Activated CD4-positive, alpha-beta T cell treated with anti-CD3 and anti-CD28 coated beads, Interleukin-2, amount 50 U/mL, for 48 hours (primary cell): ENCODE measurements at places on chromosomes 5 and 9.

DNA sequence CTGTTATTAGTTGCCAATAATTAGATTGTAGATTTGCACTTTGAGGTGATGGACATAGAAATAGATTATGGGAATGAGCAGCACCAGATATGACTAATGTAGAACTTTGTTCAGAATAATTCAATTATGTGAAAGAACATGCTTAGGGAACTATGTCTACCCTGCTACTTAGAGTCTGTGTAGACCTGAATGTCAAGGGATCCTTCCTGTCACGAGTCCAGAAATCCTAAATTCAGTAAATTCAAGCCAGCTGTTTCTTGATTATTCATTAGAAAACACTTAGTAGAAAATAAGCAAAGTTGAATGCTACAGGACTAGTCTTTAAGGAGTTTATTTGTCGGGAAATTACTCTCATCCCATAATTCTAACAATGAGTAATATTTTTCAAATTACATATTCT lies 887.3 kb upstream of the SEMA6A start:
- no peak for DNase-seq

DNA sequence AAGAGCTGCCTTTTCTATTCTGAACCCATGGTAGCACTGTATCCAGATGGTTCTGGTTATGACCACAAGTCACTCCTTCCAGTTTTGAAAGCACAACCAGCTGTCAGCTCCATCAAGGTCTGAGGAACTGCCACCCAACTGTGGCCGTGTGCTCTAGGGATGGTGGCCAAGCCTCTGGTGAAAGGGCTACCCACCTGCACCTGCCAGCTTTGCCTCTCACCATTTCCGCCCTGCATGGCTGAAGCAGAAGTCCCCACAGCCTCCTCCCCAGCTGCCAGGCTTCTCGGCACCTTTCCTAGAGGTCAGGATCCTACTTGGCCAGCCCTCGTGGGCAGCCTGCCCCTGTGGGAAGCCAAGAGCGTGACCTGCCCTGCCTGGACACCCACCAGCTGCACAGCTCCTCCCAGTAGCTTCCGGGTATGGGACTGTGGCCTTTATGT lies 16.8 kb downstream of the SEMA5A start:
- no peak for DNase-seq

GRCh38 chr5:134595458-134595838 lies 37.2 kb downstream of the SAR1B start:
- no peak for DNase-seq

GRCh38 chr5:149831492-149831891 lies 101.4 kb downstream of the PPARGC1B start:
- DNase-seq = peak; percentile 43

DNA sequence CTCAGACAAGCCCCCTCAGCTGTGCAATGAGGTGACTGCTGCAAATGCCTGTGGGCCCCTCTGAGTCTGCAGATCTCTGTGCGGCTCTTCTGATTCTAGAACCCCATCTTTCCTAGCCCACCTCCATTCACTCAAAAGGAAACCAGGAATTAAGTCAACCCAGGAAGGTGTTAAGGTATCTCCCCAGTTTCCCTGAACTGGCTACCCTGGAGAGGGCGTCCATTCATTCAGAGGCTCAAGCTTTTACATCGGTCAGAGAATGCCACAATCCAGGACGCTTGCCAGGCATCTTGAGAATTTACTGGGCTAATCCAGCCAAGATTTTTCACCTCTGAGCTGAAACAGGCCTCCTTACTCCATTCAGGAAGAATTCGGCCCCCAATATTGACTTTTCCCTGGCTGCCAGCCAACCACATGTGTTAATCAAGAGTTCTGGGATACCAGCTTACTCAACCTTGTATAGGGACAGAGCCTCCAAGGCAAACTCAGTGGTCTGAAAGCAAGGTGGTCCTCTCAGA lies 889 bp upstream of the ADAMTS12 start:
- DNase-seq = no peak

- DNase-seq = no peak
Observed at GRCh38 chr9:33112094-33112493, 35.6 kb upstream of the SMU1 start.

GRCh38 chr5:153623751-153624450 lies 133.4 kb downstream of the GRIA1 start:
- DNase-seq = no peak

DNA sequence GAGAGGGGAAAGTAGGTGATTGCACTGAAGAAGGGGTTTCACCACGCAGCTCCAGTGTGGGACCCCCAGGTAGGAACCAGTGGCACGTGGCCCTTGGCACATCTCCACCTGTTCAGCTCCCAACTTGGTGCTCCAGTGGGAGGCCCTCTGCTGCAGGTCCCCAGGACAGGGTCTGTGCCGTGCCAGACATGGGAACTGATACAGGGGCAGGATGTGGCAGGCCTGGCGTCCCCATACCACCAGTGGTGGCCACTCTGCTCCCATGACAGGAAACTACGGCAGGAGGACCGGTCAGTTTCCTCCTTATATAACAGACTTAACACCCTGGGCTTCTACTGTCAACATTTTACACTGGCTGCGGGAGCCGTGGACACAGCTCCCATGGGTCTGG lies 67.3 kb downstream of the PSMB7 start:
- DNase-seq = no peak

DNA sequence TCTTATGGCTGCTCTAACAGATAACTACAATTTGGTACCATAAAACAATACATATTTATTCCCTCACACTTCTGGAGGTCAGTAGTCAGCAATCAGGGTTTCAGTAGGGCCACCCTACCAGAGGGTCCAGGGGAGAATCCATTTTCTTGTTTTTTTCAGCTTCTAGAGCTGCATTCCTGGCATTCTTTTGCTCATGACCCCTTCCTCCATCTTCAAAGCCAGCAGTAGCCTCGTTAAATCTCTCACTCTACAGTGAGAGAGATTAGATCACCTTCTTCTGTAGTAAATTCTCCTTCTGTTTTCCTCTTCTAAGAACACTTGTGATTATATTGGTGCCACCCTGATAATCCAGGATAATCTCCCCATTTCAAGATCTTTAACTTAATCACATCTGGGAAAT lies 187.4 kb downstream of the RFK start:
- DNase-seq = no peak

- DNase-seq = no peak
Observed at GRCh38 chr5:13814301-13814700, 130.2 kb downstream of the DNAH5 start.

DNA sequence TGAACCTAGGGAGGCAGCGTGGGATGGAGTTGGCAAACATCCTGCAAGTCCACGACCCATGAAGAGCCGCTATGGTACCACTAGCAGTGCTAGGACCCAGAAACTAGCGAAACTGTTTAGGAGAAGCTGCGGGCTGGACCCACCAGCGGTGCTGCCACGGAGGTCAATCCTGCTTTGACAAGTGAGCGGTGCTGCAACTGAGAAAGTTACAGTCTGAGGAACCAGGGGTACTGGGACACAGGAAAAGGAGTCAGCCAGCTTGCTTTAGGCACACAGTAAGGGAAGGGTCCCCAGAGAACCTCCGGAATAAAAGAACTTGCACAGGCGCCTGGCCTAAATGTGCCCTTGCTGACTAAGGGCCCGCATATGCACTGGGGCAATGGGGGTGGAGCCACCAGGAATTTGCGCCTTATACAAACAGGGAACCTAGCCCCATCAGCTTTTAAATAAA lies 23.6 kb upstream of the ANXA2R start:
- DNase-seq = no peak

- no peak for DNase-seq
Observed at GRCh38 chr9:111965566-111966019, 69.0 kb downstream of the UGCG start.

DNA sequence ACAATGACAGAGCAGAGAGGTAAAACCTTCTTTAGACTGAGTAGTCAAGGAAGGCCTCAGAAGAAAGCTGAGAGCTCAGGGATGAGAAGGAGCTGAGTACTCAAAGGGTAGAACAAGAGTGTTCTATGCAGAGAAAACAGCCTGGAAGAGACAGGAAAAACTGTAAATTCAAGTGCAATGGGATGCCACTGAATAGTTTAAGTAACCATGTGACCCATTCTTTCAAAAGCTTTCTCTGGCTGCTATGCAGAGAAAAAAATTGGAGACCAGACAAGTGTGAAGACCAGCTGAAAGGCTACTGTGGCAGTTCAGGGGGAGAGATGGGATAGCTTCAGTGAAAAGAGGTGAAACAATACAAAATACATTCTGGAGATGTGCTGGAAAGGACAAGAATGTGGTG lies 61.3 kb upstream of the RNF38 start:
- no peak for DNase-seq

- DNase-seq = no peak
Observed at GRCh38 chr9:98806394-98807035, 955 bp upstream of the GALNT12 start.

GRCh38 chr5:58849921-58850667 lies 267.2 kb downstream of the RAB3C start:
- DNase-seq = no peak

DNA sequence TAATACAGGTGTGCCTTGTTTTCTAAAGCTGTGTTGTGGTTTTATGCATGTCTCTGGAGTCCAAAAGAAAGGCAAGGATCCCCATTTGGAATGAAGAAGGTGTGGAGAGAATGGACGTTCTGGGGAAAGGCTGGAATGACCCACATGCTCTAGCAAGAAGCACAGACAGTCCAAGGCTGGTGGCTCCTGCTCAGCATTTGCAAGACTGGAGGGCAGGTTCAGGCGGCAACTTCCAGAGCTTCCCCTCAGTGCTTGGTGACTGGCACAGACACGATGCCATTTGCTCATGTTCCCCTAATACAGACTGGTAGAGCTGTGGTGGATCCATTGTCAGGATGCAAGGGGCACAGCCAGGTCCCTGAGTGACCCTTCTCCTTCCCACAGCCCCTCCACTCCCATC lies 8.2 kb downstream of the SLC22A4 start:
- DNase-seq = no peak

DNA sequence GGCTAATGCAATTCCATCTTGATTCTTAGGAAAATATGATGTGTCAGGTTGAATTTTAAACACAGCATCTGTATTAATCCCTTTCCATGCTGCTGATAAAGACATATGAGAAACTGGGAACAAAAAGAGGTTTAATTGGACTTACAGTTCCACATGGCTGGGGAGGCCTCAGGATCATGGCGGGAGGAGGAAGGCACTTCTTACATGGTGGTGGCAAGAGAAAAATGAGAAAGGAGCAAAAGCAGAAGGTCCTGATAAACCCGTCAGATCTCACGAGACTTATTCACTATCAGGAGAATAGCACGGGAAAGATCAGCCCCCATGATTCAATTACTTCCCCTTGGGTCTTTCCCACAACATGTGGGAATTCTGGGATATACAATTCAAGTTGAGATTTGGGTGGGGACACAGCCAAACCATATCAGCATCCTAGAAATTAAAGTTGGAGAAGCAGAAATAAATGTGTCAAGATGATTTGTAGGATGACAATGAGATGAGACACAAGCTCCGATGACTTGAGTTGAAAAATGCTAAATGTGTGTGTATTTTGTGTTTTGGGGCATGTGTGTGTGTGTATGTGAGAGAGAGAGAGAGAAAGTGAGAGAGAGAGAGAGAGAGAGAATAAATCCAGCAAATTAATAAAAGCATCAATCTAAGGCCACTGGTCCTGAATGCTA lies 48.5 kb upstream of the ANKRD55 start:
- no peak for DNase-seq

GRCh38 chr5:179114756-179115155 lies 54.6 kb downstream of the ZNF354C start:
- no peak for DNase-seq

- DNase-seq = no peak
Observed at GRCh38 chr5:121630402-121630801, 221.3 kb upstream of the FTMT start.

GRCh38 chr5:16529306-16529705 lies 63.7 kb upstream of the ZNF622 start:
- DNase-seq = no peak

GRCh38 chr5:39432696-39433530 lies 8.1 kb upstream of the DAB2 start:
- DNase-seq = no peak

GRCh38 chr9:118414676-118415075 lies 710.5 kb downstream of the TLR4 start:
- no peak for DNase-seq

- DNase-seq = no peak
Observed at GRCh38 chr5:78779262-78779661, 130.7 kb upstream of the LHFPL2 start.

DNA sequence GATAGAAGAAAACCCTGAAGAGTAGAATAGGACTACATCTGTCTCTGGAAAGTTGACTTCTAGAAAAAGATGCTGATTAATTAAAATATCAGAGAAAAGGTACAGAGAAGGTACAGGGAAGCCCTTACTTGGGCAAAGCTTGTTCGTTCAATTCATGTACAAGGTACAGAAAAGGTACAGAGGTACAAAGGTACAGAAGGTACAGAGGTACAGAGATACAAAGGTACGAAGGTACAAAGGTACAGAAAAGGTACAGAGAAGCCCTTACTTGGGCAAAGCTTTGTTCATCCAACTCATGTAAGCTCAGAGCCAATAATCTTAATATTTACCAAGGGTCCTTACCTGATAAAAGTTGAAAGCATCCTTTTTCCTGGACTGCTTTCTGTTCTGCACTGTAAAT lies 182.3 kb downstream of the PCSK1 start:
- no peak for DNase-seq

DNA sequence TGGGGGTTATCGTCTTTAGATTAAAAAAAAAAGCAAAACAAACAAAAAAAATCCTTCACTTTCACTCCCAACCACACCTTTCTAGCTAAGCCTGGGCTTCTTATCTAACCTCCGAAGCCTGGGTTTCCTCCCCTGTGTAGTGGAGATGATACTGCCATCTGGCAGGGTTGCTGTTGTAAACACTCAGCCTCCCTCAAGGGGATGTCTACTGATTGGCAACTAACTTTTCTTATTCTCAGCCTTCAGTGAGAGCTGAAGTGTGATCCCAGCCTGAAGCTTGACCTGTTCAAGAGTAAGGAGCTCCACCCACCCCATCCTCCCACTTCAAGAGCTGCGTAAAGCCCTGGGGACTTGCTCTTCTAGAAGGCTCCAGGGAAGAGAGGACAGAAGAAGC lies 21.5 kb upstream of the WWC1 start:
- no peak for DNase-seq

- DNase-seq = no peak
Observed at GRCh38 chr5:80784451-80784850, 129.7 kb upstream of the DHFR start.

DNA sequence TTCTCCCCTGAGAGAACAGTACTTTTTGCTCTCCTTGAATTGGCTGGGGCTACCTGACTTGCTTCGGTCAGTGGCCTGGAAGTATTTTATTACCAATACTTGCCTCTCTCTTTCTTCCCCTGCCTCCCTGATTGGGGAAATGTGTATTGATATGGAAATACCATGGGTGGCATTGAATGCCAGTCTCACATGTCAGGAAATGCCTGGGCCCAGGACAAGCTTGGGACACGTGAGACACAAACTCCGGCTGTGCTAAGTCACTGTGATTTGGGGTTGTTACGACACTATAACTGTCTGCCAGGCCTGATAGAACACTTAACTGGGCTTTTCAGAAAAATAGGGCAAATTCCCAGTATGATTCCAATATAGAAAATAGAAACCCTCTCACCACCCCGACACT lies 238.3 kb downstream of the GADD45G start:
- DNase-seq = no peak

DNA sequence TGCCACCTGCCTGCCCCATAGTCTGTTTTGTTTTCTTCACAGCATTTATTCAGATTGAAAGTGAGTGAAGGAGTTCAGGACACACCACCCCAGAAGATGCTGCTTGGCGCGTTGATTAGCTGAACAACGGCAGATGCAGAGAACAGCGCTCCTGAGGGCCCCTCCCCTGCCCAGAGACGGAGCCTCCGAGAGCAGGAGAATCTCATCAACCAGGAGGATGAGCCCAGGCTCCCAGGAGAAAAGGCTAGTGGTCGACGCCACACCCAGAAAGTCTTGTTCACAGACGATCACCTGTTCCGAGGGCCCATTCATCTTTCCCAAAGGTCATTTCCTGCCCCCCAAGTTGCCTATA lies 180.4 kb upstream of the PPP1R26 start:
- no peak for DNase-seq
